Ascending aorta (tissue), 2 donors: ENCODE measurements at places on chromosomes 6 and 20.
A peak's percentile ranks its signal among the peaks of the same experiment; 100 is the strongest.

GRCh38 chr6:20338156-20338555 lies 63.5 kb upstream of the E2F3 start:
- H3K4me1 ChIP-seq, result no peaks in the 10 kb centered on the region
- no peaks in the 10 kb centered on the region for H3K27me3 ChIP-seq
- H3K27ac ChIP-seq, result no peak overlapping the region
- no peak for DNase-seq
- H3K36me3 ChIP-seq, result no peaks in the 10 kb centered on the region

GRCh38 chr6:127857051-127857637 lies 43.7 kb downstream of the THEMIS start:
- H3K36me3 ChIP-seq, result no peaks in the 10 kb centered on the region
- no peaks in the 10 kb centered on the region for H3K4me1 ChIP-seq
- H3K27ac ChIP-seq, result no peak overlapping the region

- H3K27ac ChIP-seq, result peak overlapping the region; percentile 100
- H3K4me3 ChIP-seq, result no peak overlapping the region
- peaks cover 68% of the 10 kb centered on the region for H3K36me3 ChIP-seq
- H3K4me1 ChIP-seq, result peaks cover 18% of the 10 kb centered on the region
Measured at GRCh38 chr6:36683656-36684446, 5.3 kb downstream of the CDKN1A start.

- DNase-seq, result no peak
- no peaks in the 10 kb centered on the region for H3K4me1 ChIP-seq
- H3K36me3 ChIP-seq, result no peaks in the 10 kb centered on the region
- no peak overlapping the region for H3K27ac ChIP-seq
Measured at GRCh38 chr20:56592211-56592610, 36.9 kb upstream of the TFAP2C start.

GRCh38 chr20:18504479-18505060 lies 3.2 kb upstream of the SEC23B start:
- no peak overlapping the region for H3K27ac ChIP-seq
- H3K36me3 ChIP-seq, result no peaks in the 10 kb centered on the region
- DNase-seq, result no peak

DNA sequence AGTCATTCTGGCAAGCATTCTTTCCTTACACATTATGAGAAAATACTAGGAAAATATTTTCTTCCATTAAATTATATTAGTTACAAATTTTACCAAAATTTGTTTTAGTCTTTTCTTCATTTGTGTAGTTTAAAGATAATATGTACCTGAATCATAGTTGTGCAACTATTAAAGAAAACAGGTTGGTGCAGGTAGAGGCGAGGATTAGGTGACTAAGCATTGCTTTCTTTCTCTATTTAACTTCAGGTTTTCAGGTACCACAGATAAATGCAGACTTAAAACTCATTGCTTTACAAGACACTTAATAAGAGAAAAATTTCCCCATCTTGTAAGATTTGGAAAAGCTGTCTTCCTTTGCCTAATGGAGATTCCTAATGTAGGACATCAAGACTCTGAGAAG lies 1175.5 kb upstream of the ADGRB3 start:
- no peak overlapping the region for H3K4me3 ChIP-seq
- no peaks in the 10 kb centered on the region for H3K36me3 ChIP-seq
- no peak overlapping the region for H3K27ac ChIP-seq
- DNase-seq, result no peak
- no peaks in the 10 kb centered on the region for H3K27me3 ChIP-seq
- no peaks in the 10 kb centered on the region for H3K4me1 ChIP-seq

GRCh38 chr6:139648430-139649000 lies 274.1 kb upstream of the CITED2 start:
- H3K4me1 ChIP-seq, result no peaks in the 10 kb centered on the region
- no peaks in the 10 kb centered on the region for H3K36me3 ChIP-seq
- no peak overlapping the region for H3K27ac ChIP-seq
- DNase-seq, result no peak

DNA sequence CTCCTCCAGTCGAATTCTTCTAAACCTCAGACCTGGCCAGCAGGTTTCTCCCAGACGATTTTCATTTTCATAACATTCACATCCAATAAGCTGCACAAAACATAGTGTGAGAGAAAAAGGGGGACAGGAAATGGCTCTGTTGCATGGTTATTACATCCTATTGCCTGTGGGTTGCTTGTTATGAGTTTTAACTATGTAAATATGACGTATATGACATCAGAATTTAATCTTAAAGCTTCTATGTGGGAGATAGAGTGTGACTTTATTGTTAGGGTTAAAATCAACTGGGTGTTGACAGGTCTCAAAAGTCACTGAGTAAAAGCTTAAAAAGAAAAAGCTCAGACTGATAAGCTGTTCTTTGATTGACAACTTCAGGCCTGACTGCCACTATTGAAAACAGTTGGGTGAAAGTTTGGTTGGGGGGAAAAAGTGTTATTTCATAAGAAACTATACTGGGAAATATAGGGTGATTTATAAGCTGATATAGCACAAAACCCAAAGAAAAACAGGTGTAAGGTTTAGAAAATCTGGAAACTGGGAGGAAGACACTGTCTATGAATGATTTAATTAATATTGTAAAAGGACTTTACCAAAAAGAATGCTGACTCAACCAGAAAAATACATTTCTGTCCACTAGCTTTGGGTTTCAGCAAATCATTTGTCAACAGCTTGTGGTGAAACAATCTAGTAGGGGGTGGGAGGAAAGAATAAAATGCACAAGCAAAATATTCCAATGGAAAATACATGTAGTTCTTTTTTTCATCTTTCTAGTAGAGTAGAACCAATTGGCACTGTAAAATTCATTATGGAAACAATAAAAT lies 134.1 kb upstream of the CEP162 start:
- DNase-seq, result no peak
- no peaks in the 10 kb centered on the region for H3K4me1 ChIP-seq
- H3K27ac ChIP-seq, result no peak overlapping the region
- H3K27me3 ChIP-seq, result no peaks in the 10 kb centered on the region

DNA sequence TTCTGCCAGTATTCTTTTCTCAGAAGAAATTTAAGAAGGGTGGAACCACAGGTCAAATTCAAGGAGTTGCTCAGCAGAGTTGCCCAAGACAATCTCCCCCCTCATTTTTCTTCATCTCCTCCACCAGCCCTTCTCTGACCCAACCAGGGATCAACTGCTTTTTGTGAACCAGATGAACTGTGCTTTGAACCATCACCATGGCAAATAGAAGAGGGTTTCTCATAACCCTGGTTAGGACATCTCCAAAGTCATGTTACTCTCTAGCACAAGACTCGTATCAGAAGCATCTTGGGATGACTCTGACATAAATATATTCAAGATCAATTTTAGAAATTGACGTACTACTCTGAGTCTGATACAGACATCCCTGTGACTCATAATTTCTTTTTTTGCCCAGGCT lies 130.7 kb downstream of the ALDH8A1 start:
- H3K4me3 ChIP-seq, result no peak overlapping the region
- no peak for DNase-seq
- H3K27ac ChIP-seq, result no peak overlapping the region
- no peaks in the 10 kb centered on the region for H3K27me3 ChIP-seq
- H3K36me3 ChIP-seq, result no peaks in the 10 kb centered on the region
- H3K4me1 ChIP-seq, result no peaks in the 10 kb centered on the region

- H3K36me3 ChIP-seq, result no peaks in the 10 kb centered on the region
- H3K4me1 ChIP-seq, result no peaks in the 10 kb centered on the region
Measured at GRCh38 chr6:41651246-41651961, 13.1 kb downstream of the MDFI start.

DNA sequence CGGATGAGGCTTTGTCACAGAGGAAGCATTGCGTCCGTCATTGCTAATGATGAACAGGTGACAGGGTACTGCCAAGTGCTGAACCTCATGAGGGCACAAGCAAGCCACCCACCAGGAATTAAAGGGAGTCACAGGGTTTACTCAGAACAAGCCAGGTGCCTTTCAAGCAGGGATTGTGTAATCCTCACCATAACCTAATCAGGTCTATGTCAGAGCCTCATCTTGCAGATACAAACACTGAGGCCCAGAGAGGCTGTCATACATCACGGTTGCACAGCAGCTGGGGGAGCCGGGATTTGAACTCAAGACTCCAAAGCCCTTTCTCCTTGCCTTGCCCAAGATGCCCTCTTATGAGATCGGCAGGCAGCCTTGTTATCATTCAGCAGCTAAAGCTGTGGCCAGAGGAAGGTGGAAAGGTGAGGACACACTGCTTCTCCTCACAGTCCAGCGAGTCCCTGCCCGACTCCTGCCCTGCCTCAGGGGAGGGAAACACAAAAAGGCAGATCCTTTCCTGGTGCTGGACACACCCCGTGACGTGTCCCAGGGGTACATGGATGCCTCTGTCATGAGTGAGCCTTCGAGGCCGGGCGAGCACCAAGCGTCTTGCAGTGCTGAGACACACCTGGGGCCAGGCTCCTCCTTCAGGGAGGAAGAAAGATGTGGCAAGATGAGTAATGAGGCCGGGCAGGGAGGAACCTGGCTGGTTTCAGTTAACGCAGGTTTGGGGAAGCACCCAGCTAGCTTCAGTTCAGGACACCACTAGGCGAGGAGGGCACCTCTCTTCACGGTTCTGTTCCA lies 214.9 kb downstream of the LY86 start:
- H3K36me3 ChIP-seq, result no peaks in the 10 kb centered on the region
- H3K4me1 ChIP-seq, result no peaks in the 10 kb centered on the region
- H3K27me3 ChIP-seq, result no peaks in the 10 kb centered on the region
- peak; percentile 61 for DNase-seq
- no peak overlapping the region for H3K4me3 ChIP-seq
- no peak overlapping the region for H3K27ac ChIP-seq

- no peak overlapping the region for H3K4me3 ChIP-seq
- no peaks in the 10 kb centered on the region for H3K4me1 ChIP-seq
- peaks cover 28% of the 10 kb centered on the region for H3K27me3 ChIP-seq
- no peak overlapping the region for H3K27ac ChIP-seq
Measured at GRCh38 chr6:10884245-10884972, 2.4 kb upstream of the SYCP2L start.
